ENCODE measurements at places on chromosomes 2 and 18.

DNA sequence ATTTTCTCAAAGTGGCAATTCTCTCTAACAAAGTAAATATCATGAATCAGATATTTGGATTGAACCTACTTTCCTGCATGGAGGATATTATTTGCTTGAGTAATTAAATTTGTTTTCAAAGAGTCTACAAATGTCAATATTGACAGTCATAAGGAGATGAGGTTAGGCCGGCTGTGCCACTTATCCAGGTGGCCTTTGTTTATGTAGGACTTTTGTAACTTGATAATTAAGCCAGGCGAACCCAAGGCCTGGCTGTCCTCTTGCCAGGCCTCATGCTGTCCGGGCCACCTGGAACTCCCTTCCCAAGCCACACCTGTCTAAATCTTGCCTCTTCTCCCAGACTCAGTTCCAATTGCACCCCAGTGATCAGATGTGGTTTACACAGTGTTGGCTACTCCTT is 255.2 kb downstream of the ACKR3 start:
- DNase-seq: no peak

DNA sequence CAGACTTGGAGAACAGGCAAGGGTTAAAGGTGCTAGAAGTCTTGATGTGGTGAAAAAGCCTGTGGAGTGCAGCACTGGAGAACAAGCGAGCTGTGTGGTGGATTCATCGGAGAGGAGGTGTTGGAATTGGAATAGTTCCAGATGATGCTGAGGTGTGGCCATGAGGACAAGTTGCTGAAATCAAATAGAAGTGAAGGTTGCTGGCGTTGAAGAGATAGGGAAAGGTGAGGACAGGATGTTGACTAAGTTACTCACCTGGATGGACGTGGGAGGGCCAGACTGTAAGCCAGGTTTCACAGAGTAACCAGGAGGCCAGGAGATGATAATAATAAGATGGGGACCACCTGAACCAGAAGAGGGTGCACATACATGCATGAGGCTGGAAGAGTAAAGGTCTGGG is 173.4 kb downstream of the DIS3L2 start:
- DNase-seq: no peak

DNA sequence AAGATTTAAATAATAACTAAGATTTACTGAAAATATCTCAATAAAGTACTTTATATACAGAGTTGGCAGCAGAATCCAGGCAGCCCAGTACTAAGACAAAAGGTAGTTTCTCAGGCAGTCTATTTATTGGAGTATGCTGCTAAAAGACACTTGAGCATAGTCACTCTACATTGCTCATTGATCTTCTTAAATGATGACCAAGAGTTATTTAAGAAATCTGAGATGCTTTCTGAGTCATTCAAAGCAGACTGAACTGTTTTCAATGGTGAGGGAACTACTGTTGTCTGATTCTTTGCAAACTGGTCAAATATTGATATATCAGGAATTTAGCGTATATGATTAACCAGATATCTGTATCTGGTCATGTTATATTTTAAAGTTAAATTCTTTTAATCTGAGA is 133.6 kb downstream of the PHLPP1 start:
- no peak for DNase-seq

- no peak for DNase-seq
These were observed 475.8 kb downstream of the TXNL1 start for GRCh38 chr18:56162311-56163265.

DNA sequence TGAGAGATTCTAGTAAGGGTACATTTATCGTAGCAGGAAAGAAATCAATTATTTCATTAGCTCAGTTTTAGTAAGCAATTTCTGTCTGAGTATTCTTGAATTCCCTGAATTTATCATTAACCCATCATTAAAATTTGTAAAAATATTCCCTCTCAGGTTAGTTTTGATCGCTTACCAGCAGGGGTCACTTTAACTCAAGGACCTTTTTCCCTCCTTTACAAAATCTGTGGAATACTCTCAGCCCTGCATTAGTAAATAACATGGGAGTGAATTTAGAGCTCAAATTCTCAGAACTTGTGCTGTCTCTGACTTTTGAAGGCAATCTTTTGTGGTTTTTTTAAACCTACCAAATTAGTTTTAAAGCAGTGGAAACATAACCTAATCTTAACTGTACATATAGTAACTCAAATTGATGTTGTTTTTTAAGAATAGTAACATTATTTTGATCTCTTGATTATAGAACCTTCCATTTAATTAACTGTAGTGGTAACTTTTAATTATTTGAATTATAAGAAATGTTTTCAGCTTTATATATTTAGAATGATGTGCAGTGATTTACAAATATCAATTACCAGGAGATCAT is 97.2 kb downstream of the AGPS start:
- DNase-seq: no peak

DNA sequence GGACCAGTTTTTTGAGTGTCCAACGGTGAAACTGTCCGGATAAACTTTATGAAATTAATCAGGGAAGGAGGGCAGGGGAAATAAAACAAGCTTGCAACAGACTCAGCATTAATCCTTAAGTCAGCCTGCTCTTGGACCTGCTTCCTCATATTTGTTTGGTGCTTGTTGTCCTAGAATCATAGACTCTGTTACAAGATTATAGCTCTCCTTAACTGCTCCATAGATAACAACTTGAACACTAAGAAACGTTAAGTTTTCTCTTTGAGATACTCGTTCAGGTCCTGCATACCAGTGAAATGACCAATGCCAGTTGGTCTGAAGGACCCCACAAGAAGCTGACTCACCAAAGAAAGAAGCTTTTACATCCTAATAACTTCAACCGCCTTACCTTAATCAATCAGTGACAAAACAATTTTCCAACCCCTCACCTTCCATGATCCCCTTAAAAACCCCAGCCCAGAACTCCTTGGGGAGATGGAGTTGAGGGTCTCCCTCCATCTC is 493.2 kb downstream of the PID1 start:
- no peak for DNase-seq

GRCh38 chr18:9890196-9890595 is 4.4 kb downstream of the TXNDC2 start:
- DNase-seq: no peak

DNA sequence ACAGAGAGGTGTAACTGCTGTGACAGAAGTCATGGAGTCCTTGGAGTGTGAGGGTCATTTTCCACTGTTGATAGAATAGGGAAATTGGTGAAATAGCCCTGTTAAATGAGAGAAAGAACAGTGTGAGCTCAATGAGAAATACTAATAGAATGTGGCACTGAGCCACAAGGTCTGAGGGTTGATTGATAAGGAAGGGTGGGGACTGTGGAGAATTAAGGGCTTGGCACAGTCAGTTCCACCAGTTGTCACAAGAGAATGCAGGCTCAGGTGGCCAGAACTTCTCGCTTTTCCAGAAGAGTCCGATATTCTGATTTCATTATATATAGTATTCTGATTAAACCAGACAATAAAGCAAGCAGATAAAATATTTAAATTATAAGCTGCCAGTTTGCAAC is 9.1 kb upstream of the IL1RN start:
- DNase-seq: no peak

- no peak for DNase-seq
These were observed 48.2 kb downstream of the PLA2R1 start for GRCh38 chr2:160014227-160014626.

DNA sequence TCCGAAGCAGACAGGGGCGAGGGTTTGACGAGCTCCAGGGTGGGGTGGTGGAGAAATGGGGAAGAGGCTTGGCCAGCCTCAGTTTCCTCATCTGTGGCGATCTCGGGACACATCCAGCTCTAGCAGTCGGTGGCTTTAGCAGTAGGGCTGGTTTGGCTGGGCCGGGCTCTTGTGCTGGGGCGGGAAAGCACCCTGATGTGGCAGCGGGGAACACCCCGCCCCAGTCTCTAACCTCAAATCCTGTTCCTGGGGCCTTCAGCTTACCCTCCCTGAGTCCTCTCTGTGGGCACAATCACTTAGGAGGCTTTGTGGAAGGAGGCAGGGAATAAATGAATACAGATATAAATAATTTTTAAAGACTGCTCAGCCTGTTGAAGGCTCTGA is 26.5 kb upstream of the MCFD2 start:
- no peak for DNase-seq

- DNase-seq: no peak
These were observed 1221.0 kb downstream of the SUCLG1 start for GRCh38 chr2:83238111-83238510.

DNA sequence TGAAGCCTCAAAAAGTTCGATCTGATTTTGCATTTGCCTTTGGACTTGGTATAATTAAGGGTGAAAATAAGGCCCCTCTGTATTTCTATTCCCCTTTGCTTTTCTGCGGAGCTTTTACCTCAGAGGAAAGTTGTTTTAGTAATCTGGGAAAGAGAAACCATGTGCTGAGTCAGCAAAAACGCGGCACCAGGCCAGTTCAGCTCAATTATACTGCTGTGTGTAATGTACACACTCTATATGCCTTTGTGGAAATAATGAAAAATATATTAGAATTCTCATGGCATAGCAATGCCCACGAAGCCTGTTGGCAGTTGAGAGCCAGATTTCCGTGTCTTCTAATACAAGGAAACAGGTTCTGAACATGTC is 161.9 kb upstream of the SIX2 start:
- DNase-seq: no peak

DNA sequence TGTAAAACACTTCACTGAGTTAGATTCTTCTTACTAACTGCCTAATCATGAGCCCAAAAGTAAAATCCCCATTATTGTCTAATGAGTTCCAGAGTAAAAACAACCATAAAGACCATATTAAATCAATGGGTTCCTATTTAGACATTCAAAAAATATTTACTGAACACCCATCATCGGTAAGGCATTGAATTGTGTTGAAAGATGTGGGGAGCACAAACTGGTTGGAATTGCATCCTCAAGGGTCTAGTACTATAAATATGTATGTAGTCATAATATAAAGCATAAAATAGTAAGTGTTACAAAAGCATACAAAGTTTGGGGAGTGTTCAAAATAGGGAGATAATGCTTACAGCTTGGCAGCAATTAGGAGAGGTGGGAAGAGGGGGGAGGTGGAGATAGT is 3.0 kb upstream of the MARCHF4 start:
- no peak for DNase-seq

DNA sequence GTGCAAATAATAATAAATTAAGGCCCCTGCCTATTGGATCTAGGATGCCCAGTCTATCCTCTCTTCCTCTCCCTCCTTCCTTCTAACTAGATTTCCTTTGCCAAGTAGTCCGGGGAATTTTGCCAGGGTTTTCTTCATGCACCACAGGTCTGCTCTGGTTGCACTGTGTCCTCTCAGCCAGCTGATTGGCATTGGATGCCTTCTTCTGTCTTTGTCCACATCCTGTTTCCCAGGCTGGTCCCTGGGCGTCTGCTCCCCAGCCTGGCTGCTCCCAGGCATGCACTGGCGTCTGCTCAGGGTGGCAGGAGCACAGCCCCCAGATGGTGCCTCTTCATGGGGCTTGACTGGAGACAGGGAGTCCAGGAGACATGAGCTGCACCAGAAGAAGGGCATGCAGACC is 66.4 kb downstream of the GALR1 start:
- no peak for DNase-seq

GRCh38 chr2:171726847-171727450 is 39.7 kb downstream of the DYNC1I2 start:
- no peak for DNase-seq

DNA sequence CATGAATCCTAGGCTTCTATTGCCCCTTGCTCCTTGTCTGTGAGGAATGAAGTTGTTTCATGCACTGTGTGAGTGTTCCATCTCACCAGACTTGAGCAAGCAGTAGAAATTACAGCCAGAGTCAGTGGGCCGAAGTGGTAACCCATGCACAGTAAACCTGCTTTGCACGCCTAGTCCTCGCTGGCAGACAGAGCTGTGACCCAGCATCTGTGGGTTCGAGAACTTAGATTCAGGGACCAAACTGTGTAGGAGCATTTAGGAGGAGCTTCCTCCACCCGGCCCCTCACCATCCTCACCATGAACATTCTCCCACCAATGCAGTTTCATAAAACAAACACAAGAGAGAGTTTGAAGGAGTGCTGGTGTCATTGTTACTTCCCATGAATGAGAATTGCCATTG is 21.6 kb upstream of the TEX51 start:
- no peak for DNase-seq

DNA sequence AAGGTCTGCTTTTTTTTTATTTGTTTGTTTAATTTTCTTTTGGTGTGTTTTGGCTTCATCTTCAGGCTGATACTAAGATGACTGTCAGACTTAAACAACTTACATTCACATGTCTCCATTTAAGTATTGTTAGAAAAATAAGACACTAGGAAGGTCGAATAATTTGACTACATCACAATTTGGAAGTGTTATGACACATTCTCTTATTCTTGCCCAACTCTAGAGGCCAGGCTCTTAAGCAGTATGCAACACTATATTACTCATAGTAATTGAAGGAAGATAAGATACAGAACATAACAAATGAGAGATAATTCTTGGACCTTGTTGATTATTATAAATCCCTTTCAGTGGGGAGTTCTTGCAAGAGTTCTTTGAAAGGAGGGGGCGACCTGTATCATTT is 295.3 kb upstream of the COL3A1 start:
- no peak for DNase-seq

DNA sequence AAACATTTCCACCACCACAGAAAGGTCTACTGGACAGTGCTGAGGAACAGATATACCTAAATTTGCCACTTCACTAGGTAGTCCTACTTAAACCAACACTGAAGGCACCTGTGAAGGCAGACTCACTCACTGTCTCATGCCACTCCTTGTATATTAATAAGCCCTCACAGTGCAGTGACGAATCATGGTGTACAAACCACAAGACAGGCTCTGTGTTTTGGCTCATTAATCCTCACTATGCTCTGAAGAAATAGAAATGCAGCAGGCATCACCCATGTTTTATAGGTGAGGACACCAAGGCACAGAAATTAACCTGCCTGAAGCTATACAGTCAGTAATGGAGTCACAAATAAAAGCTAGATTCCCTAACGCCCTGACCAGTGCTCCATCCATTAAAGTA is 44.3 kb downstream of the BARD1 start:
- DNase-seq: no peak

DNA sequence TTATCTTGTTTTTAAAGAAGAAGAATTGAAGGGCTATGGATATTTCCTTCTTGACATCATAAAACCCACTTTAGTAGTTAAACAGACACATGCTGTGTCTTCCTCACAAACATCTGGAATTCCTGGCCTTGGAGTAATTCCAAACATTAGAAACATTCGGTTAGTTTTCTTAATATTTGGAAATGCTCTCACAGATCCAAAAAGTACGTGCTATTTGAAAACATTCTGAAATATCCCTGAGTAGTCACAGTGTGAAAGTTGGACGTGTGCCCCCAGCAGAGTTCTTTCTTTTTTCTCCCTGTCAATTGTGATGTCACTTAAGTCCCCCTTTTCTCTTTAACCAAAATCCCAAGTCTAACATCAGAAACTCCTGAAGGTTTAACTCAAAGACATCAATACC is 91.3 kb downstream of the ANTXR1 start:
- DNase-seq: no peak

DNA sequence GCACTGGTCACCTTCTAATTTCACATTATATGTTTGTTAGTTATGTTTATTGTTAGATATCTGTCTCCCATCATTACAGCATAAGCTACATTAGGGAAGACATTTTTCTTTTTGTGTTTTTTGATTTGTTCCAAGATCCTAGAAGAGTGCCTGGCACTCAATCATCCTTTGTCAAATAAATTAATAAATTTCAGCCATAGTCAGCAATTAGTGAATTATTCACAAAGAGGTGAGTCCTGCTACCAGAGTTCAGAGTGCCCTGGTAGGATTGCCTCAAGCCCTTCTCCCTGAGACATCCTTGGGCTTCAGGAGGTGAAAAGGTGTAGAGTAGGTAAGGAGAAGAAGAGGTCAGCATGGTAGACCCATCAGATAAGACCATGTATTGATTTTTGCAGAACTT is 186.2 kb upstream of the CTAGE1 start:
- no peak for DNase-seq

GRCh38 chr2:46863882-46864281 is 51.7 kb downstream of the MCFD2 start:
- DNase-seq: no peak

GRCh38 chr2:235642446-235643098 is 148.7 kb downstream of the AGAP1 start:
- DNase-seq: no peak

All from HS-27A (cell line).